ENCODE measurements at places on chromosomes 16 and 17. TPM values are rescaled to one million over a fixed set of nuclear protein-coding genes. Genes with fewer than 3 reads are reported as not detected.

PPP1R1B gene
- 0.75 TPM for total RNA-seq

GSG1L gene
- total RNA-seq: 1.7 TPM

TOM1L1 gene
- total RNA-seq: 47.8 TPM

ADORA2B gene
- total RNA-seq: 4.5 TPM

DLX4 gene
- 2.6 TPM for total RNA-seq

HS3ST6 gene
- total RNA-seq: 0.36 TPM

ABCC12 gene
- not detected for total RNA-seq

CRISPLD2 gene
- total RNA-seq: 83.0 TPM

CRYBA1 gene
- total RNA-seq: not detected

SBK1 gene
- total RNA-seq: 51.9 TPM

CHST4 gene
- not detected for total RNA-seq

SLFN12L gene
- 0.09 TPM for total RNA-seq

POLR3E gene
- total RNA-seq: 68.9 TPM

KRT32 gene
- not detected for total RNA-seq

GPR139 gene
- total RNA-seq: not detected

IL21R gene
- total RNA-seq: 0.22 TPM

CD19 gene
- total RNA-seq: not detected

EPN3 gene
- 15.1 TPM for total RNA-seq

EPX gene
- total RNA-seq: not detected

CDH16 gene
- not detected for total RNA-seq

NAE1 gene
- total RNA-seq: 84.4 TPM

RRAD gene
- total RNA-seq: 2.7 TPM

NUFIP2 gene
- 62.3 TPM for total RNA-seq

ABCA6 gene
- 0.79 TPM for total RNA-seq

KCNG4 gene
- total RNA-seq: not detected

FOXL1 gene
- 2.5 TPM for total RNA-seq

NHLRC4 gene
- total RNA-seq: 2.3 TPM

SLC38A8 gene
- total RNA-seq: not detected

HOXB13 gene
- 26.9 TPM for total RNA-seq

TMEM94 gene
- 130 TPM for total RNA-seq

NEUROD2 gene
- total RNA-seq: 0.09 TPM

SLC2A4 gene
- 1.8 TPM for total RNA-seq

NPTX1 gene
- 0.27 TPM for total RNA-seq

HS3ST3B1 gene
- 9.8 TPM for total RNA-seq

PRR29 gene
- total RNA-seq: 1.9 TPM

KRT28 gene
- total RNA-seq: not detected

SMIM5 gene
- 1.7 TPM for total RNA-seq

CD300LB gene
- total RNA-seq: not detected

GRAP gene
- 1.6 TPM for total RNA-seq

LAT gene
- total RNA-seq: 6.3 TPM

RASD1 gene
- total RNA-seq: 2.1 TPM

TBC1D3K gene
- total RNA-seq: not detected

EXOSC6 gene
- 28.5 TPM for total RNA-seq

TTLL6 gene
- not detected for total RNA-seq

STAT5B gene
- 52.3 TPM for total RNA-seq

KCNH6 gene
- not detected for total RNA-seq

MCRIP1 gene
- total RNA-seq: 103 TPM

TMEM220 gene
- total RNA-seq: 5.7 TPM

CD300LF gene
- total RNA-seq: not detected

Measured in mesothelial cell of epicardium (in vitro differentiated cells).